ENCODE measurements at places on chromosomes 2 and 18.
A peak's percentile ranks its signal among the peaks of the same experiment; 100 is the strongest.

DNA sequence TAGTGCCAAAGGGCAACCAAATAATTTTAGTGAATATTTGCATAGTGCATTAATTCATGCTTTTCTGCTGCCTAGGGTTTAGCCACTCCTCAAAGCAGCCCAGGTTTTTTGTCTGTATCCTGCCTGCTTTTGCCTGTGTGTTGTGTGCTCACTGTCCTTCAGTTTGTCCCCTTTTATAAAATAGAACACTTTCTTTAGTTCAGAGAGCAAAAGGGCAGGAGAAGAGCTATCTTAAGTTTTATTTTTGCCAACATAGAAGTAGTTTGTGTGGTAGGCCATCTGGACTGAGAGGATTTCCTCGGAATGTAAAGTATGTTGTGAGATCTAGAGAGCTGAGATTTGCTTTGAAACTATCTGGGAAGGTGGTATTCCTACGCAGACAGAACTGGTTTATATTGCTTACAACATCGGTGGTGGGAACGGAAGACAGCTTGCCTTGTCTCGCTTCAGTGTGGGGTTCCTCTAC is 64.9 kb downstream of the EML4 start:
- DNase-seq = no peak

DNA sequence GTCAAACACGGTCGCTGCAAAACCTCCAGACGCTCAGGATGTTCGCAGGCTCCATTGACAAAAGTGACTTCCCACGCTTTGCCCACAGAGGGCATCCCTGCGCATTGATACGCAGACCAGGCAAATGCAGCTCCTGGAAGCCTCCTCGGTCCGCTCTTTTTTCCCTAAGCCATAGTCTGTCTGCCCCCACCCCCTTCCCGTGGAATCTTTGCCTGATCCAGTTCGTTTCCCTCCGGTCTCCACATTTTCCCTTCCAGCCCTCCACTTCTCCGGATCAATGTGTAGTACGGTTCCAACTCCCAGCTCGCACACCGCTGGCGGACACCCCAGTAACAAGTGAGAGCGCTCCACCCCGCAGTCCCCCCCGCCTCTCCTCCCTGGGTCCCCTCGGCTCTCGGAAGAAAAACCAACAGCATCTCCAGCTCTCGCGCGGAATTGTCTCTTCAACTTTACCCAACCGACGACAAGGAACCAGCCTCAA is at the start of gene DCC:
TSS of gene DCC (plus strand) at position 307 of the 481 bp plus-strand sequence. CDS start 591 bp downstream, outside the sequence.
- DNase-seq = peak; percentile 31

DNA sequence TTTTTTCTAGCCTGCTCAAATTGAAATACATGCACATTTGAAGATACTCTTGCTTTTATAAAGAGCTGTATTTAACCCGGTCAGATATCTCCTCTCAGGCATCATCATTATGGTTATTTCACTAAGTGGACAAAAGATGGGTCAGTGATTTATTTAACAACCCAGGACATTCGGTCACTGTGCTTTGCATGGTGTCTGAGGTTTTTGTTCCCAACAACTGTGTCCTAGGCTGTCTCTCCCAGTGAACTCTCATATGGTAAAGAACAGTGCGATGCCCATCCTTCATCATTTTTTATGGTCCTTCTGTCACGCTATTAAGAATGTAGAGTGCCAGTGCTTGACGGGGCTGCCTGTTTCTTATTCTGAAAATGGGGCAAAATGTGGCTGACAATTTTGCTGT is 372.4 kb downstream of the PTPRM start:
- no peak for DNase-seq

DNA sequence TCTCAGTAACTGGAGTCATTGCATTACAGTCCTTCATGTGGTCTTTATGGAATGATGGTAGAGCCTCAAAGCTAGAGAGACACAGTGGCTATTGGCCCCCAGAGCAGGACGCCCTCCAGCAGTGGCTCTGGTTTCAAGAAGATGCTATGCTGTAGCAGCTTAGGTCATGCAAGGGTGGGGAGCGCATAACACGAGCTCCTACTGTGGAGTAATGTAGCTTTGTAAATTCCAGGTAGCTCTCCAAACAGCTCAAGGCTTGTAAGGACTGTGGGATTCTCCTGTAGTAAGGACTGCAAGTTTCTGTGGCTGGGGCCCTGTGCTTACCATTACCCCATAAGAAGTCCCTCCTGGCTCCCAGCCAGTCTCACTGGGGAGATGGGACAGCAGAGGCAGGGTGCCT is 15.6 kb downstream of the APLF start:
- DNase-seq = no peak

- no peak for DNase-seq
Observed at GRCh38 chr2:44672431-44672830, 269.1 kb upstream of the SIX3 start.

- DNase-seq = no peak
Observed at GRCh38 chr2:85783796-85784195, 30.0 kb downstream of the ATOH8 start.

DNA sequence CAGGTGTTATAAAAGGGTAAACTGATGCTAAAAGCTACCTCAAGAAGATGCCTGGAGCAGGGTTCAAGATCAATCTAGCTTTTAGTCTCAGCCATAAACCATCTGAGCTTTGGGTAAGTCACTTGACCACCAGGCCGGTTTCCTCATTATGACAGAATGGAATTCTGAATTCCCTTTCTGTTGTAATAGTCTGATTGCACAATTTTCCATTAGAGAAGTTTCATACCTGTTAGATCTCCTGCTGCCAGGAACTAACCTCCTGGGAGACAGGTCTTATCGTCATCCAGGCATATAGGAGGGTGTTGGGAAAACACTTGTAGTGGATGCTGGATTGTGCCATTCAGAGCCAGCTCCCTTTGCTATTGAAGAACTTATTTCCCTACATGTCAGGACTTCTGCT is 272.5 kb downstream of the TDRD15 start:
- no peak for DNase-seq

- no peak for DNase-seq
Observed at GRCh38 chr2:73994178-73994831, 9.6 kb downstream of the TET3 start.

DNA sequence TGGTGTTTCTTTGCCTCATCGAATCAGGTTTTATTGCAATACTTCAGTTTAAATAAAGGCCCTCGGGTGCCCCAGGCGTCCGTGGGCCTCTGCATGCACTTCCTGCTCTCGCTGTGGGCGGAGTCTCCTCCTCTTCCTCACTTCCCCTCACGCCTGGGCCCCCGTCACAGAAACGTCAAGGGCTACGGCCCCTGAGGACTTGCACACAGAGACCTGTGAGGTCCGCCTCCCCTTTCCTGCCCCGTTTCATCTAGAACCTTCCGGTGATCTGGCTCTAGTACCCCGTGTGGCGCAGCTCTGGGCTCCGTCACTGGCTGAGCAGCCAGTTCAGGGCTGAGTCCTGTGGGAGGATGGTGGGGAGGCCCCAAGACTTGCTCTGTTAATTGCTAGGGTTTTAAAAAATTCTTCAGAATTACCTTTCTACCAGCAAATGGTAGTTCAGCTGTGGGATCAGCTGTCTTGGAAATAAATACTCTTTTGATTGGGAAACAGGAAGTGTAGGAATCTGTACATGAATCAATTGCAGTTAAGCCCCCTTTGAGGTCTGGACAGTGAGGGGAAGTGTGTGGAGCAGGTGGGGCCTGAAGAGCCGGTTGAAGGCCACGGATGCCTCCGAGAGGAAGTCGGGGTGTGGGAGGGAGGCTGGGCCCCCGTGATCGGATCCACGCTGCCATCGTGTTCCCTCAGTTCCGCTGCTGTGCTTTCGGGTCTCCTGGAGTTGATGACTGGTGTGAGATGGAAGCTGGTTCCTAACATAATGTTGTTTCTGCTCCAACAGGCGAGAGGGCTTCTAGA is 10.2 kb downstream of the NFATC1 start:
- no peak for DNase-seq

DNA sequence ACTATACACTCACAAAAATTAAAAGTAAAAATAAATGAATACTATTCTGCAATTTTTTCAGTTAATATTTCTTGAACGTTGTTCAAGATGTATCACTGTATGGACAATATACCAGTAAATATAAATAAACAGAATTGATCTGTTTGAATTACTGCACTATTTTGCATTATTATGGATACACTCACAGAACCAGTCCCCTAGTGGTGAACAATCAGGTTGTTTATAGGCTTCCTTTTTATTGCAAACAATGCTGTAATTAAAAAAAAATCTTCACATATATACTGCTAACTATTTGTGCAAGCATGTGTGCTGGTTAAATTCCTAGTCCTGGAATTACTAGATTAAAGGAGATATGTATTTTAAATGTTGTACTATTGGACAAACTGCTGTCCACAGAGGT is 306.0 kb downstream of the FBXO15 start:
- no peak for DNase-seq

GRCh38 chr2:36704475-36705150 is 8.1 kb downstream of the VIT start:
- DNase-seq = no peak

DNA sequence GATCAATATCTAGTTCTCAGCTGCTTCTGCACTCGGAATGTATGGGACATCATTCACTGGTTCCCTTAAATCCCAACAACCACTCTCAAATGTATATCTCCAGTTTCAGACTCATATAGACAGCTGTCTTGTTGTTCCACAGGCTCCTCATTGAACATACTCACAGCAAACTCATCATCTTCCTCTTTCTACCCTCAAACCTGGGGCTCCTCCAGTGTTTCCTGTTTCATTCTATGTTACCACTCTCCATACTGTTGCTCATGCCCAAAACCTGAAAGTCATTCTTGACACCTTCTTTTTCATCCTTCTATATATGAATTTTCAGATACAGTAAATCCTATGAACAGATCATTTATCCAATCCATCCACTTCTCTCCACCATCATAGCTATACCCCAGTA is 18.7 kb upstream of the REL start:
- DNase-seq = no peak

DNA sequence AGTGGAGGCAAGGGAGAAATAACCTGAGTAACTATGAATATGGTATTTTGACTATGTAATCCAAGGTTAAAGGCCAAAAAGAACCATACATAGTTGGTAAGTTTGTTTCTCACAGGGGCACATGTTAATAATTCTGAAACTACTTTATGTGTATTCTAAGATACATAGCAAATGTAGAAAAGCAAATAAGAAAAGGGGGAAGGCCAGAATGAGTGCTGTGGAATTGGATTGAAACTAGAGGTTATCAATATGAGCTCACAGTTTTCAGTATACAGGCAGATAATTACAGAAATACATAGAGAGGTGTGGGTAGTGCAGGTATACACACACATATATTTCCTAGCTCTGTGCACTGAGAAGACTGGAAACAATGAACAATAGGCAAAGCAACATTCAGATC is 13.7 kb downstream of the INO80C start:
- DNase-seq = no peak

DNA sequence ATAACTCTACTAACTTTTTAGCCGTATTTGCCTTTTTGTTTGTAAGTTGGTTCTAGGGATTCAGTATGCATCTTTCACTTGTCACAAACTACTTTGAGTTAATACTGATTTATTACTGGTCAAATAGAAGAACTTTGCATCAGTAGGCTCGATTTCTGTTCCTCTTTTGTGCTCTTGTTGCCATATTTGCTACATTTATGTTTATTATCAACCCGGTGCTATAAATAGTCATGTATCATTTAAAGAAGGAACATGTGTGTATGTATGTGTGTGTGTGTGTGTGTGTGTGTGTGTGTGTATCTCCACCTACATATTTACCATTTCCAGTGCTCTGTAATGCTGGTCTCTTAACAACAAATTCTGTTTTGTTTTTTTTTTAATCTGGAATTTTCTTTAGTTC is 79.6 kb upstream of the B3GNT7 start:
- no peak for DNase-seq

DNA sequence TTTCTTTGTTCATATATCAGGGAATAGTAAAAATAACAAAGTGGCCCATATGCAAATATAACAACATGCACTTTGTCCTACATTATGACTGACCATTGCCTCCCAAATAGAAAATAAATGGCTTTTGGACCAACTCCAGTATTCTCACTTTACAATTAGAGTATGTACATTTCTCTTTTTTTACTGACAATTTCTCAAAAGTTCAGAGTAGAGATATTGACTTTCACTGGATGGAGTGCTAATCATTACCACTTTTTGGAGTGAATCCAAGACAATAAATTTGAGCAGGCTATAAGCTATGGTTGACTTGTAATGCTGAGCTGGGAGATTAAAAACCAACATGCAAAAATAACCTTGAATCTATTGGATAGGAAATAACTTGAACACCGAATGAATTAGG is 987.4 kb downstream of the SUCLG1 start:
- no peak for DNase-seq

DNA sequence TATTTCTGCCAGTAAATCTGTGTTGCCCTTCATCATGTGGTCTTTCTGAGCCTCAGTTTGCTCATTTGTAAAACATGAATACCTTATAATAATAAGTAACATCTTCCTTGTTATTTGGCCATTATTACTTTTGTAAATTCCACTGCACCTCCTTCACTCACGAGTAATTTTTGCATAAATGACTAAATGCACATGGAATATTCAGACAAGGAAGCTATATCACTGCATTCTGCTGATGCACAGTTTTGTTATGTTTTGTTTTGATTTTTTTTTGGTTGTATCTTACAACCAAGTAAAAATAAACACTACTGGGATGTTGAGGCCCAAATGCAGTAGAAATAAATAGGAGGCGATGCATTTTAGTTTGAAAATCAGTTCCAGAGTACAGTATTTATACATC is 185.3 kb upstream of the POU3F3 start:
- DNase-seq = no peak

GRCh38 chr18:40676668-40677067 is 1278.4 kb upstream of the PIK3C3 start:
- peak; percentile 18 for DNase-seq

DNA sequence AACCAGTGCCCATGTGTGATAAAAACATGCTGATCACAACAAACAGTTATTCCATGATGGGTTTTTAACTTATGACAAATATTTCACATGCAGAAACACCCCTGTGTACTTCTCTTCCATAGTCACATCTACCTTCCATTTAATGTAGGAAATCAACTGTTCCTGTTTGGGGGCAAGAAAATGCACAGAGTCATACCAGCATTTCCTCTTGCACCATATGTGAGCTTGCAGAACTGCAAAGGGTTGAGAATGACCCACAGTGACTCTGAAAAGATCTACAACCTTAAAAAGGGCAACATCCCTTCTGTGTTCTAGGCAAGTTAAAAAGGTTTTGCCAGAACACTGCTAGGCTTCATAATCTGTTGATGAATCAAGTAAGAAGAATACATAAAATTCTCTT is 9.9 kb downstream of the BMP10 start:
- no peak for DNase-seq

- DNase-seq = no peak
Observed at GRCh38 chr2:215136669-215137328, 1.6 kb downstream of the ABCA12 start.

DNA sequence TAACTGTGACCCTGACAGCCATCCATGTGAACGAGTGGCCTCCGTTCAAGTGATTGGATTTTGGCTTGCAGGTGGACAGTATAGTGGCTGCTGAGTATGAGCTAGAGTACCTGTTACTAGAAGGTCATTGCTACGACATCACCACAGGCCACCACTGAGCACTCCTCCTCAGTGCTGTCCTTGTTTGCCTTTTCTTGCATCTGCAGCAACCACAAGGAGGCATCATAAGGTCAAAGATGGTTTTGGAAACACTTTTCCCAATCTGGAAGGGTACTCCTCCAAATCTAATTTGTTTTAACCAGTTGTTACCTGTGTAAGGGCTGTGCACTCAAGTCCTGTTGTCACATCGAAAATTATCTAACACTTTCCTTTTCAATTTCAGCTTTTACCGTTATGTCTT is 81.2 kb downstream of the UGGT1 start:
- no peak for DNase-seq

Measured in skeletal muscle cell (primary cell).